ENCODE measurements at places on chromosomes 16 and 17. TPM values are rescaled to one million over a fixed set of nuclear protein-coding genes. Genes with fewer than 3 reads are reported as not detected.

DNA sequence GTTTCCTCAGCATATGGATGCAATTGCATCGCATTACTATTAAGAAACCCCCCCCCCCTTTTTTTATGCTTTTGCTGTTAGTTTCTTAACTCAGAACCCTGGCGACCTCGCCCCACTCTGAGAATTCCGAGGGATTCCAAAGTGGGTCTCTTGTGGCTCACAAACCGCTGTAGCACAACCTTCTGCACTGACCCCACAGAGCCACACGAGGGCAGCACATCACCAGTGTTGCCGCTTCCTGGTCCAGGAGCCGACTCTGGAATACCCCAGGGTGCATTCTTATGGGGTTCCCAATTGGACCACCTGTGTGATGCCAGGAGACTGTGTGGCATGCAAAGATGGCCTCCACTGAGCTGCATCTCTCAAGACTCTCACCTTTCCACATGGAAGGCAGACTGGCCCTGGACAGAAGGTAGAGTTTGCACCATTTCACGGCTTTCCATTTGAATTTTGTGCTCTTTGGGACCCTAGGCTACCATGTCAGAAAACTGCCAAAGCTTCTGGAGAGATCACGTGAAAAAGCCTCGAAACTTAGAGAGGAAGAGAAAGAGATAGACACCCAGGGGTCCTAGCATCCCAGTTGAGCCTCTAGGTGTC lies 432.7 kb upstream of the ASIC2 start:
- DNase-seq = peak; percentile 12

- peak; percentile 57 for DNase-seq
Observed at GRCh38 chr16:55470533-55471371, 8.2 kb upstream of the MMP2 start.

DNA sequence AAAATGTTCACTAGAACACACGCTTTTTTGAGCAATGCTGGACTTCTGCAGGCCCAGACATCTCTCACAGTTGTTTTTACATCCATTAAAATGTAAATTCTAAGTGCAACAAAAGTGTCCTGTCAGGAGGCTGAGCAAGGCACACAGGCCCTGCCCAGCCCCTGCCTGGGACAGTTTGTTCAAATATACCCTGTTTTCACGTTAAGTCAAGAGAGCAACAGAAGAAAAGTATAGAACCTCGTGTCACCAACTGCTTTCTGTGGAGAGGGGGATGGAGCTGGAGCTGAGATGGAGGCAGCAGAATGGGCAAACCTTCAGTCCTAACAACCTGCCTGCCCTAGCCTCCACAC lies 4.3 kb upstream of the HOXB2 start:
- no peak for DNase-seq

DNA sequence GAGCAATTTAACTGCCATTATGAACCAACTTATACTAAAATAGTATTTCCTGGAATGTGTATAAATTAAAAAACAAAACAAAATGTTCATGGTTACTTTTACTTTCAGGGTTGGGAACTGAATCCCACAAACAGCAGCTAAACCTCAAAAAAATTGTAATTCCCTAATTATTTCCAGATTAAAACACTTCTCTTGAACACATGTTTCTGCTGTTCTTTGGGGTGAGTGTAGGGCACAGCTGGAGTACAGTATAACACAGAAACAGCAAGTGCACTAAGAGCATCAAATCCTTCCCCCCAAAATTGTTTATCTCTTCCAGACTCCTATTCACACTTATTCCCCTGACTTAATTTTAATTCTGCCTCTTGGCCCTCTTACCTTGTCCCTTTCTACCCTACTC lies 56.4 kb downstream of the KANSL1 start:
- no peak for DNase-seq

DNA sequence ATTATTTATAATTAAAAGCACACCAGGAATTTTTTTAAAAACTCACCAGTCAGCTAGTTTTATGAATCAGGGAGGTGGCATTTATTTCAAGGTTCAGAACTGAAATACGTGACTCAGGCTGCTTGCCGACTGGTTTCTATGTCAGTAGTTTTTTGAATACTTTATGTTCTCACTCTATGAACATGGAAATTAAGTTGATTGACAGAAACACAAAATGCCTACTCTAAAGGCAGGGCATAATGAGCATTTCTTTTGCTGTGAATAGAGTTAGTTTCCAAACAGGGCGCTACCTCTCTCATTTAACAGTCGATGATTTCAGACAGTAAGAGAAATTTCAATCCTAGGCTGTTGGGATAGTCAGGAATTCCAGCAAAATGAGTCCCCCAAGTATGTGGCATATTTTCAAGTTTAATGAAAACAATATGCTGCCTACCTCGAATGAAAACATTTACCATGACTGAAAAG lies 6.7 kb downstream of the HS3ST3B1 start:
- peak; percentile 51 for DNase-seq

GRCh38 chr16:64312292-64312691 lies 809.6 kb downstream of the CDH11 start:
- DNase-seq = no peak

- peak; percentile 56 for DNase-seq
Observed at GRCh38 chr16:31333686-31334649, 21.0 kb upstream of the ITGAX start.

DNA sequence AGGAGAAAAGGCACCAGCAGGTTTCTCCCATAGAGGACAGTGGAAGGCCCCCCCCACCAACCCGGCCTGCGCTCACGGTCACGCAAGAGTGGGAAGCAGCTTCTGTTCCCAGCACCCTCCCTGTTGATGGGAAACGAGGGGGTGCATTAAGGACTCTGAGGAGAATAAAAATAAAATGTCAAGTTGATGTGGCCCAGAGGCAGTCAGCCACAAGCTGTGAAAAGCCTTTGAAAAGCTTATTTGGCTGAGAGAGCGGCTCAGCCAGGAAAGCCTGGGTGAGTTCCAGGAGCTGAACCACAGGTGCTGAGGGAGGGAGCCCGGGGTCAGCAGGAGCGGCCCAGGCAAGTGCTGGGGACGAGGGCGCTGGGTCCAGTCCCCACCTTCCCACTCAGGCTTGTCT lies 26.9 kb upstream of the SPATA32 start:
- no peak for DNase-seq

DNA sequence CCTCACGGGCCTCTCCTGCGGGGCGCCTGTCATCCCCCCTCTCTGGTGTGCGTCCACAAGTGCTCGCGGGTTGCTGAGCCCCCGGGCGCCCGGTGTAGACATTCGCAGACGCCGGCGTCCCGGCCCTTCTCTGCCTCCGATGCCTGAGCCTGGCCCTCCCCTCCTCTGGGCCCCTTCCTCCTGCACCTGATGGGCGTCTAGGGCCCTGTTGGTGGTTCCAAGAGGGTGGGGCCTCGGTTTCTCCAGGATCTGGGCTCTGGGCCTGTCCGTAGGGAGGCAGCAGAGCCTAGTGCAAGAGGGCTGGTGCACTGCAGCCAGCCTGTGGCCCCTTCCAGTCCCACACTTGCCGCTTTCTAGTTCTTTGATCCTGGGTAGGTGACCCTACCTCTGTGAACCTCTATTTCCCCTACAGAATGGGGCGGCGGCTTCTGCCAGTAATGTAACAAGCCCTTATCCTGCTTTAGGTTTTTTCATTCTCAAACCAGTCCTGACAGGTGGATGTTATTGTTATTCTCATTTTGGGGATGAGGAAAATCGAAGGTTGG lies 623 bp downstream of the E4F1 start:
- DNase-seq = peak; percentile 76

DNA sequence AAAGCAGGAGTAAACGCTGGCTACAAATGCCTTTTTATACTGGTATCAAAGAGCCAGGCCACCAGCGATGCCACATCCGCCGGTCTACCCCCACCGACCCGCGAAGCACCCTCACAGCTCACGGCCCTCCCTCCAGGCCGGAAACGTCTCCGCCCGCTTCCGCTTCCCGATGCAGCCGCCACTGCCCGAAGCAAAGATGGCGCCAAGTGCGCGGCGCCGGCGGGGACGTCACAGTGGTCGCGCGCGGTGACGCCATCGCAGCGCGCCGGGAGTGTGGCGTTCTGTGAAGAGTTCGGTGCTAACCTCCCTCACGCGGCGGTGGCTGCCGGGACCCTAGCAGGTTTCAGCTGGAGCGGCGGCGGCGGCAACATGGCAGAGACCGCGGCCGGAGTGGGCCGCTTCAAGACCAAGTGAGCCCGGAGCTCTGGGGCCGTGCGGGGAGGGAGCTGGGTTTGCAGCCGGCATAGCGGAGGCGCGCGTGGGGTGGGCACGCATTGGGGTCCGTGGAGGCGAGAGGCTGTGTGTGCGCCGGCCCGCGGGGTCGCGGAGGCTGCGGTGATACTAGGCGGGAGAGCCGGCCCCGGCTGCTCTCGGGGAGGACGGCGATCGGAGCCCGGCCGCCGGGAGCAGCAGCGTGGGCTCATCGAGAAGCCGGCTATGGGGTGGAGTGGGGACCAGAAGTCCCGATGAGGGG lies at the start of gene TBL3:
Gene TBL3, plus strand, starts transcription at position 258 of the 694 bp plus-strand sequence. Its CDS starts 112 bp downstream, at position 370.
- DNase-seq = peak; percentile 95

DNA sequence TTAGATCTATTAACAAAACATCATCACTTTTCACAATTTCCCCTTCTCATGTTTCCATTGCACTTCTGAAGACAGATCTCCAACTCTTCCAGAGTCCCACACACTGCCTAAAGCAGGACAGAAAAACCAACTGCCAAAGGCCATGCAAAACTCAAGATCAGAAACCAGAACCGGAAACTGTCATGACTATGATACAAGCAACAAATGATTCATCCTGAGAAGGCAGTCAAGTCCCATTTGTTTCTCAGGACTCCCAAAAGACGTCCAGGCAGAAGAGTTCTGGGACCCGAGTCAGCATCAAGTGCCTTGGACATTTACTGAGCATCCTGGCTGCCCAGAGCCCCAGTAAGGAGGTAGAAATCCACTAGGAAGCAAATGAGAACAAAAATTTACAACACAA lies 38.8 kb downstream of the ERN1 start:
- peak; percentile 57 for DNase-seq

The KRTAP9-2 gene
- not detected for total RNA-seq

The SPATA32 gene
- not detected for total RNA-seq

The IL17C gene
- not detected for total RNA-seq

The TVP23A gene
- not detected for total RNA-seq

The RPL38 gene
- 649 TPM for total RNA-seq

Data from fibroblast of villous mesenchyme (primary cell).